Activated T-helper 1 cell treated with anti-CD3 and anti-CD28 coated beads, Interleukin-2, amount 50 U/mL, for 16 hours (primary cell): ENCODE measurements at places on chromosomes 5 and 9.

- no peak for DNase-seq
Observed at GRCh38 chr5:158720281-158720680, 379.4 kb downstream of the EBF1 start.

GRCh38 chr9:93942161-93942560, 13.0 kb downstream of the BARX1 start:
- no peak for DNase-seq

- no peak for DNase-seq
Observed at GRCh38 chr9:113492343-113493202, 29.0 kb downstream of the RGS3 start.

DNA sequence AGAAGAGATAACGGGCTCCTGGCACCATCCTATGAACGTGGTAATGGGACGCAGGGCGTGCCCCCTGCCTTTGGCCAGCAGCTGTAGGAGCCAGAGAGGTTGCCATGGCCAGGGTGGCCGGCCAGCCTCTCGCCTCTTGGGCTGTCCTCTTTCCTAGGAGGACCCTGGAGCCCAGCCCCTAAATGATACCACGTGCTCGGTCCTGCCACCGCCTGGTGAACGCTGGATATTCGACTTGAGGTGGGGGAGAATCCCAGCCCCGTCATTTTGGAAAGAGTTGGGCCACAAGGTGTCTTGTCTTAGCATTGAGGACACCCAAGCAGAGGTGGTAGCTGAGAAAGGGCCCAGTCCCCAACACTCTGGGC, 391 bp upstream of the NRG2 start:
- DNase-seq: no peak

DNA sequence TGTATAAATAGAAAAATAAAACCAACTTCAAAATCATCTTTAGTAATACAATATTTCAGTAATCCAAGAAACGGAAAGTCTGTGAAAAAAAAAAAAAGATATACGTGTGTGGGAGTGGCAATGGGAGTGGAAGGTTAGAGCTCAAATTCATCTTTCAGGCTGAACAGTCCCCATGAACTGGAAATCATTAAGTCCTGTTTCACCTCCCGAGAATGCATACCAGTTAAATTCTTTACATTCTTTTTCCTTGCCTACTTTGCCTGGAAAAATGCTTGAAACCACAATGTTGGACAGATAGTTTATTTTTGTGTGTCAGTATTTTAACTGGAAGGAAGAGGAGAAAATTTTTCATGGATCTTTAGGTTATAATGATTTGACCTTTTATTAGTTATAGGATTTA, 166.8 kb downstream of the MUSK start:
- no peak for DNase-seq

- no peak for DNase-seq
Observed at GRCh38 chr5:62538017-62538942, 40.3 kb upstream of the LRRC70 start.

DNA sequence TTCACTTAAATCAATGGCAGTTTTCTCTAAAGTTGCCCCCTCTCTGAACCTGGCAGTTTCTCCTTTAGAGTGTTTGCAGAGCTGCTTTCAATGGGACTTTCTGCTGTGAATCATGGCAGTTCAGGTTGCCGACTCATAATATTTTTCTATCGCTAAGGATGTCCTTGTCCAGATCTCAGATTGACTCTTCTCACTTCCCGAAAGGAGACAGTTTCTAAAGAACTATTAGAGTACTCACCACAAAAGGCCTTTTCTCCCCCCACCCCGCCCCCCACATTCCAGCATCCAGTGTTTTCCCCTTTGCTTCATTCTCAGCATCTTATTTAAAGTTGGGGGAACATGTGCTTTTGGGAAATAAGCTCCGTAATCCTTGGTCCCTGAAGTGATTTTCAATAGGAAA, 443.5 kb upstream of the KLF4 start:
- DNase-seq: no peak

- no peak for DNase-seq
Observed at GRCh38 chr5:85703296-85703695, 914.4 kb upstream of the COX7C start.

- DNase-seq: no peak
Observed at GRCh38 chr5:177234841-177235240, 68.7 kb downstream of the RAB24 start.

DNA sequence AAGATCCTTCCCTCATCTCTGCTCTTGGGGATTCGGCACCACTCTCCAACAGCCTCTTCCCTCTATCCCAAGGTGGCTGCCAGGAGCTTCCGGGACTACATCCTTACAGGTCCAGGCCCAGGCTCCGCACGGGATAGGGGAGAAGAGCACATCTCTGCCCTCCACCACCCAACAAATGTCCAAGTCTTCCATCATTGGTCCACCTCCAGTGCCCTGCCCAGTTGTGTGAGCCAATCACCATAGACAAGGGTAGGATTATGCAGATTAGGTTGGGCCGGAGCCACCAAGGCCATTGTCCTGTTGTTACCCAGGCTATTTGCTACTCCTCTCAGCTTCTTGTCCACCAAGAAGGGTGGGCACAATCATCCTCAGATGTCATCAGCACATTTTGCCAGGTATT, 9.1 kb downstream of the UNC5A start:
- DNase-seq: no peak

DNA sequence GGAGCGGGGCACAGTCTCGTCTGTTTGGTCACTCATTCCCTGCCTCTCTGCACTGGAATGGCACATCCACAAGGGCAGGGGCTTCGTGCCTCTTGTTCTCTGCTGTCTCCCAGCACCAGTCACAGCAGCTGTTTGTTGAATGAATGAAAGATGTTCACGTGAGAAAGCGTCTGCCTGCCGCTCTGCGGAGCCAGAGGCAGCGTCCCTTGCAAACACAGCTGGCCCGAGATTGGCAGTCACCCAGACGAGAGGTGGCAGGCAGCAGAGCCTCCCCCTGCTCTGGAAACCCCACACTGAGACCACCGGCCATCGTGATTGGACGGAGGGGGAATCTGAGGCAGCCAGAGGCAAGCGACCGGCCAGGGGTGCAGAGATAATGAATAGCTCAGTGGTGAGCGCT, 6.0 kb upstream of the FAM163B start:
- no peak for DNase-seq

DNA sequence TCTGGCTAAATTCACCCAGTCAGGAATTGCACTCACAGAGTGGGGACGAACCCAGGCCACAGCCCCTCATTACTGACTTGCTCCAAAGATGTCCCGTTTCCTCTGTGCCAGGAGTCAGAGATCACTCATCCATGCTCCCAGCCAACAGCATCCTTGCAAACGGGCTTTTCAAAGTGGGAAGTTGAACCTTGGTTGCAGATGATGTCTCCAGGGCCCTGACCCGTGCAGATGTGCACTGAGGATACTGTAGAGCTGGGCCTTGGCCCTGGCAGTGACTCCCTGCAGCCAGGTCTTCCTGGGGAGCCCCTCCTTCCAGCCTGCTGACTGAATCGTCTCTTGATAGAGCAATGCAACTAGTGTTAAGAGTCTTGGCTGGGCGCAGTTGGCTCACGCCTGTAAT, 22.3 kb downstream of the TCF7 start:
- DNase-seq: peak; percentile 3

GRCh38 chr9:132769906-132770769, 99.9 kb downstream of the GTF3C4 start:
- DNase-seq: peak; percentile 33

DNA sequence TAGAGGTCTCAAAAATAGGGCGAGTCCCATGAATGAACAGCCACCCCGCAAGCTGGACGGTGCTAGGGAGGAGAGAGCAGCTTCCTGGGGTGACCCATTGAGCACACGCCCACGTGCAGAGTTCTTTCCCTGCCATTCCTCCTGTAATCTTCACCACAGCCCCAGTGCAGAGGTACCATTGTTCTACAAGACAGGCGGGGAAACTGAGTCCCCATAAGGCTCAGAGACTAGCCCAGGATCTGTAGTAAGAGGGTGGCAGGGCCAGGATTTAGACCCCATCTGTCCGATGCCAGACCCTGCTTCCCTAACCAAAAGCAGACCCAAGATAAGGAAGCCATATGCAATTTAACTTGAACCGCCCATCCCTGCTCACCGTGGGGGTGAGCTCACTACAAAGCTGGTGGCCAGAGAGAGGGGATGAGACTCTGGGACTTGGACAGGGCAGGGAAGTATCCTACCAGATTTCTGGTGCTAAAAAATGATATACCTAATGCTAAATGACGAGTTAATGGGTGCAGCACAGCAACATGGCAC, 36.7 kb upstream of the ORM1 start:
- no peak for DNase-seq

DNA sequence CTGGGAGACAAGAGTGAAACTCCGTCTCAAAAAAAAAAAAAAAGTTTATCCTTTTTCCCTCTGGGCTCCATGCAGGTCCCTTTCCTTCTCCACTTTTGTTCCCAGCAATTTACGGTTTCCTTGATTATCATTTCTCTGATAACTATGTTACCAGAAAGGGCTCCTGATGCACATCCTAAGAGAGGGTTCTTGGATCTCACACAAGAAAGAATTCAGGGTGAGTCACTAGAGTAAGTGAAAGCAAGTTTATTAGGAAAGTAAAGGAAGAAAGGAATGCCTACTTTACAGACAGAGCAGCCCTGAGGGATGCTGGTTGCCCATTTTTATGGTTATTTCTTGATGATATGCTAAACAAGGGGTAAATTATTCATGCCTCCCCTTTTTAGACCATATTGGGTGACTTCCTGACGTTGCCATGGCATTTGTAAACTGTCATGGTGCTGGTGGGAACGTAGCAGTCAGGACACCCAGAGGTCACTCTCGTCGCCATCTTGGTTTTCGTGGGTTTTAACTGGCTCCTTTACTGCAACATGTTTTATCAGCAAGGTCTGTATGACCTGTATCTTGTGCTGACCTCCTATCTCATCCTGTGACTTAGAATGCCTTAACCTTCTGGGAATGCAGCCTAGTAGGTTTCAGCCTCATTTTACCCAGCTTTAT, 13.5 kb upstream of the MELK start:
- DNase-seq: no peak

GRCh38 chr5:71632168-71632567, 45.0 kb downstream of the MCCC2 start:
- DNase-seq: no peak

DNA sequence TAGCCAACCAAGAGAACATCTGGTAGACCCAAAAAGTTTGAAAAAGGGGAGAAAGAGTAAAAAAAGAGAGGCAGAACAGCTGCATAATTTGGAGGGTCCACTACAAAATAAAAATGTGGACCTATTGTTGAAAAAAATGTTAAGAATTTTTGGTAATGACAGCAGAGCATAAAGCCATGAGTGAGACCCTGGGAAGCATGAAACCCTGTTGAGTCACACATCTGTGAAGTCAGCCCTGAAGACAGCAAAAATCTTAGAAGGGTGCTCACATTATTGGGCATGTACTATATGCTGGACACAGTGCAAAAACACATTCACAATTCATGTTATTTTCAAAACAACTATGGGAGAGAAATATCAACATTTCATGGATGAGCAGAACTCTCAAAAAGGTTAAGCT, 56.4 kb upstream of the LIFR start:
- no peak for DNase-seq

DNA sequence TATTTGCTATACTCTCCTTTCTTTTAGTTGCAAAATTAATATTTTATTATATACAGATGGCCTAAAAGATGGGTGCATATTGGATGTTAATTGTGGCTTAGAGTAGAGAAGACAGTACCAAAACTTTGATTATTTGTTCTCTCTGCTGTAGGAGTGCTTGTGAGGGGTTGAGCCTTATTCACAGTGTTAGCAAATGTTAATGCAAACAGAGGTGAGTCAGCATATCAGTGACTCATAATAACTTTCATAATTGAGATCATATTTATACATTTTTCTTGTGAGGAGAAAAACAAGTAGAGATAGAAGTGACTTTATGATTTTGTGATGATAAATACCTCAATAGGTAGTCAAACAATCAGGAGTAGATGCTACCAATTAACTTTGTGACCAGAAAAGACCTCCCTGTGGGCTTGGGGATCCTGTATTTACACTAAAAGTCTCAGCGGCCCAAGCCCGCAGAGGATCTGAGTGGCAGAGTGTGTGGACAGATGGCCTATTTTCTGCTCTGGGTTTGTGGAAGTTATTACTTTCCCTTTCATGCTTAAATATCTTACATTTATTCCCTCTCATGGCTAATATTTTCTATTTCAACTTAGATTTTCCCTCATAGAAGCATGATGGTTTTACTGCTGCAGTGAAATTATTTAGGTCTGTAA, 226.5 kb downstream of the TAF11L14 start:
- DNase-seq: no peak

GRCh38 chr5:7395947-7396712, at the start of gene ADCY2:
Gene ADCY2, plus strand, starts transcription at chr5:7396138. Its CDS starts 159 bp downstream, at chr5:7396297.
- DNase-seq: no peak

DNA sequence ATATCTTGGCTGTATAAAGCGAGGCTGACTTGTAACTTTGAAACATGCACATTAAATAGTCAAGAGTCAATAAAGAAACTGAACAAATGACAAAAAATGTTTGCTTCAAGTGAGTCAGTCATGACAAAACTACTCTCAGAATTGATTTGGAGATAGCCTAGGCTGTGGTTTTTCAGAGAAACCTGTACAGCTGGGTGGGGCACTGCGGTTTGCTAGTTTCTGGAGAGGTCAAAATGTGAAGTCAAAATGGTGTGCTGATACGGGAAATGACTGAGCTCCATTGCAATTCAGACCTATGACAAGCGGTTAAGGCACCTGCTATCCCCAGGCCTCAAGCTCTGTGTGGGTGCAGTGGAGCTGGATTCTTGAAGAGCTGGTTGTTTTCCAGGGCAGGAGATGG, 10.3 kb upstream of the CD180 start:
- DNase-seq: peak; percentile 56

DNA sequence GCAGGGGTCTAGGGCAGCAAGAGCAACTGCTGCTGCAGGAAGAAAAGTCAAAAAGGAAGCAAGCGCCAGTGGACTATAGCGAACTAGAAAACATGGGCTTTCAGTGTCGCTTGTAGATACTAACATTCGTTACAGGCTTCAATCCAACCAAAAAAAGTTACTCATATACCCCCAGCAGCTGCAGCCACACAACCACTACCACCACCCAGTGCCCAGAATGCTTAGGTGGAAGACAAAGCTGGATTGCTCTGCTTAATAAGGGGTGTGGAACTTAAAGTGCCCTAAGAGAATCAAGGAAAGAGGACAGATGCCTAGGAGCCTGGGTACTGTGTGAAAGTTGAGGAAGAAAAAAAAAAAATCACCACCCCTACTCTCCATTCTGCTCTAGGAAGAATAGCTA, 203.6 kb downstream of the ELAVL2 start:
- DNase-seq: no peak

DNA sequence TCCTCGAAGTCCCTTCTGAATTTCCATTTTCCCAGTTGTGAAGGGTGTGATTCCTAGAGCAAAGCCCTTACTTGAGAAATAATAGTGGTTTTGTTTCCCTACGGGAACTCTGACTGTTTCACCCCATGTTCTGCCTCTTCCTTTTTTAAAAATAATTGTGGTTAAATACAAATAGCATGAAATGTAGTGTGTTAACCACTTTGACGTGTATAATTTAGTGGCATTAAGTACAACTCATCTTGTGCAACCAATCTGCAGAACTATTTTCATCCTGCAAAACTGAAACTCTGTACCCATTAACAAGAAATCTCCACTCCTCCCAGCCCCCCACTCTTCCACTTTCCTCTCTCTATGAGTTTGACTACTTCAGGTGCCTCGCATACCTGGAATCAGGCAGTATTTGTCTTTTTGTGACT, 35.6 kb upstream of the HAND1 start:
- DNase-seq: no peak
